Fibroblast of skin of right quadriceps (primary cell): ENCODE measurements at places on chromosomes 5 and 9.

DNA sequence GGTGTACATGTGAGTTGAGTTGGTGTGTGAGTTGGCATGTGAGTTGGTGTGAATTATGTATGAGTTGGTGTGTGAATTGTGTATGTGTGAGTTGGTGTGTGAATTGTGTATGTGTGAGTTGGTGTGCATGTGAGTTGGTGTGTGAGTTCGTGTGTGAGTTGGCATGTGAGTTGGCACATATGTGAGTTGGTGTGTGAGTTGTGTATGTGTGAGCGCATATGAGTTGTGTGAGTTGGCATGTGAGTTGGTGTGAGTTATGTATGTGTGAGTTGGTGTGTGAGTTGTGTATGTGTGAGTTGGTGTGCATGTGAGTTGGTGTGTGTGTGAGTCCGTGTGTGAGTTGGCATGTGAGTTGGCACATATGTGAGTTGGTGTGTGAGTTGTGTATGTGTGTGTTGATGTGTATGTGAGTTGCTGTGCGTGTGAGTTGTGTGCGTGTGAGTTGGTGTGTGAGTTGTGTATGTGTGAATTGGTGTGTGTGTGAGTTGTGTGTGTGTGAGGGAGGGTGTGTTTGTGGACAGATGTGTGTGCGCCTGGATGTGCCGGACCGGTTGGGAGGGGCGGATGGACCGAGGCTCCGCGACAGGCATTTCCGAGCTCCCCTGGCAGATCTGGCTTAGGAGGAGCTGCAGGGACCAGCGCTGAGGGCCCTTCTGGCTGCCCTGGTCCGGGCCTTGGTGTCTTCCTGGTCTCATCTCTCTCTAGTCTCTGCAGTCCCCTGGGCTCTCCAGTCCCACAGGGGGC, 162.5 kb upstream of the IER5L start:
- DNase-seq, result no peak

GRCh38 chr5:168752416-168753190, 173.4 kb upstream of the PANK3 start:
- DNase-seq, result no peak

DNA sequence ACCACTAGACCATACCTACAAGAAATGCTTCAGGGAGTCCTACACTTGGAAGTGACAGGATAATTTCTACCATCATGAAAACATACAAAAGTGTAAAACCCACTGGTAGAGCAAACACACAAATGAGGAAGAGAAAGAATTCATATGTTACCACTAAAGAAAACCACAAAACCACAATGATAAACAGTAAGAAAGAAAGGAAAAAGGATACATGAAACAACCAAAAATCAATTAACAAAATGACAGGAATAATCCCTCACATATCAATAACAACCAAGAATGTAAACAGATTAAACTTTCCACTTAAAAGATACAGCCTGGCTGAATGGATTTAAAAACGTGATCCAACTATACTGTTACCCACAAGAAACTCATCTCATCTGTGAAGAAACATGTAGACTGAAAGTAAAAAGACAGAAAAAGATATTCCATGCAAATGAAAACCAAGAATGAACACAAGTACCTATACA, 83.4 kb downstream of the LPAR1 start:
- peak; percentile 60 for DNase-seq

- peak; percentile 67 for DNase-seq
Measured at GRCh38 chr9:114172981-114173833, 17.9 kb downstream of the COL27A1 start.

GRCh38 chr5:54194318-54194717, 116.1 kb downstream of the ARL15 start:
- DNase-seq, result no peak

GRCh38 chr5:139014726-139015125, 139.6 kb upstream of the LRRTM2 start:
- DNase-seq, result peak; percentile 48

- no peak for DNase-seq
Measured at GRCh38 chr5:175021841-175022625, 297.7 kb downstream of the MSX2 start.

- no peak for DNase-seq
Measured at GRCh38 chr5:107023732-107024131, 647.0 kb downstream of the EFNA5 start.

GRCh38 chr5:171525085-171525484, 105.6 kb downstream of the FGF18 start:
- DNase-seq, result no peak

- peak; percentile 32 for DNase-seq
Measured at GRCh38 chr5:168874713-168875380, 295.7 kb upstream of the PANK3 start.

- no peak for DNase-seq
Measured at GRCh38 chr9:82054264-82055015, 65.9 kb downstream of the SPATA31D1 start.

DNA sequence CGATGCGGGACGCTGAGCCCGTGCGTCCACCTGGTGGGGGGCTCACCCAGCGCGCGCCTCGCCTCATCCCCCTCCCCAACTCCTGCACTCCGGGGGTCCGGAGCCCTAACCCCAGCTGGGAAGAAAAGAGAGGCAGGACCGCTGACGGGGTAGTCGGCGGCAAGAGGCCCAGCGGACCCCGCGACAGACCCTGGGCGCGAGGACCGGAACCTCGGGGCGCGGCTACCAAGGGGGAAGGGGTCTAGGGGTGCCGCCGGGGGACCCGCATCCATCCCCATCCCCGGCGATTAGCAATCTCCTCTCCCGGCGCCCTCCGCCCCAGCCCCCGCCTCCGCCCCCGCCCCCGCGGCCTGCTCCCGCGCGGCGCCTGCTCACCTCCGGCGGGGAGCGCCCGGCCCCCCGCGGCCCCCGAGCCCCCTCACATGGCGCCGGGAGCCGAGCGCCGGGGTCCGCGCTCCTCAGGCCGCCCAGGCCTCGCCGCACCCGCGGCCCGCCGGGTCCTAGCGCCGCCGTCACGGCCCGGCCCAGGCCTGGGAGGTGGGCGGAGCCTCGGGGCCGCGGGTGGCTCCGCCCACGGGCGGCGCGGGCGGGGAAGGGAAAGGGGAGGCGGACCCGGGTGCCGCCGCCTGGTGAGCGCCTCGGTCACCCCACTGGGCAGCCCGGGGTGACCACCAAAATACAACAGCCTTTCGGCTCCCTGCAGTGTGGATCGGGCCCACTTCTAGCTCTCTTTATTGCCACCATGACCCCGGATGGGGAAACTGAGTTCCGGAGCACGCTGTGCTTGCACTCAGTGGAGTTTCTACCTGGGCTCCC, at the start of gene ST6GALNAC6:
Gene ST6GALNAC6 (minus strand): TSS at position 476 of the 816 bp plus-strand sequence. CDS start 1,622 bp downstream, outside the sequence.
- peak; percentile 74 for DNase-seq

- DNase-seq, result peak; percentile 14
Measured at GRCh38 chr5:90747175-90747574, 188.6 kb downstream of the ADGRV1 start.

- peak; percentile 41 for DNase-seq
Measured at GRCh38 chr5:18393565-18394442, 759.5 kb downstream of the TAF11L14 start.

DNA sequence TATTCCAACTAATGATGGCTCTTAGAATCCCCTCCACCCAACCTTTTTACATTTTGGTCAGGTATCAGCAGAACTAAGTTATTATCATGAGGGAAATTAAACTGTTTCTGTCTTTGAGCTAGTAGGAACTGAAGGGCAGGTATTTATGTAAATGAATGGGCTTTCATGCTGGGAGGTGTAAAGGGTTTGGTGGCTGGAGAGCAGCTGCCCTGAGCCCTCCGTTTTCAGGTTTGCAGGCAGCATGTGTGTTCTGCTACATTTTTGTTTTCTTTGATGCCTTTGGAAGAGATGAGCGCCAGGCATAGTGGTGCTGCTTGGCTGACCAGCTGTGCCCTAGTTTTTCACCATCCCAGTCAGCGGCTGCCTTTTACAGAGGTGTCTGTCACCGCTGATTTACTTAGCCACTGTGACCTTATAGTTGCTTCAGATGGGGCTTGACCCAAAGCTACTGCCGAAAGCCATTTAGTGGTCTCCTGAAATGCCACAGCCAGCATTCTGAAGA, 231.9 kb downstream of the MAST4 start:
- DNase-seq, result no peak

- no peak for DNase-seq
Measured at GRCh38 chr9:93684806-93685543, 108.6 kb downstream of the PHF2 start.

GRCh38 chr5:14775857-14776256, 95.7 kb downstream of the ANKH start:
- peak; percentile 11 for DNase-seq

GRCh38 chr9:89060790-89061189, 69.5 kb downstream of the S1PR3 start:
- no peak for DNase-seq

- no peak for DNase-seq
Measured at GRCh38 chr5:133969654-133970324, 1.4 kb upstream of the C5orf15 start.

GRCh38 chr5:82255844-82256243, 22.3 kb downstream of the RPS23 start:
- no peak for DNase-seq

GRCh38 chr5:92409134-92409533, 1026.0 kb upstream of the ARRDC3 start:
- peak; percentile 6 for DNase-seq

GRCh38 chr5:134026521-134027287, 21.9 kb upstream of the VDAC1 start:
- DNase-seq, result peak; percentile 57

- no peak for DNase-seq
Measured at GRCh38 chr5:132657676-132658380, at the start of gene IL13. Gene IL13 (plus strand): TSS chr5:132658173. CDS start chr5:132658187, 14 bp downstream.

DNA sequence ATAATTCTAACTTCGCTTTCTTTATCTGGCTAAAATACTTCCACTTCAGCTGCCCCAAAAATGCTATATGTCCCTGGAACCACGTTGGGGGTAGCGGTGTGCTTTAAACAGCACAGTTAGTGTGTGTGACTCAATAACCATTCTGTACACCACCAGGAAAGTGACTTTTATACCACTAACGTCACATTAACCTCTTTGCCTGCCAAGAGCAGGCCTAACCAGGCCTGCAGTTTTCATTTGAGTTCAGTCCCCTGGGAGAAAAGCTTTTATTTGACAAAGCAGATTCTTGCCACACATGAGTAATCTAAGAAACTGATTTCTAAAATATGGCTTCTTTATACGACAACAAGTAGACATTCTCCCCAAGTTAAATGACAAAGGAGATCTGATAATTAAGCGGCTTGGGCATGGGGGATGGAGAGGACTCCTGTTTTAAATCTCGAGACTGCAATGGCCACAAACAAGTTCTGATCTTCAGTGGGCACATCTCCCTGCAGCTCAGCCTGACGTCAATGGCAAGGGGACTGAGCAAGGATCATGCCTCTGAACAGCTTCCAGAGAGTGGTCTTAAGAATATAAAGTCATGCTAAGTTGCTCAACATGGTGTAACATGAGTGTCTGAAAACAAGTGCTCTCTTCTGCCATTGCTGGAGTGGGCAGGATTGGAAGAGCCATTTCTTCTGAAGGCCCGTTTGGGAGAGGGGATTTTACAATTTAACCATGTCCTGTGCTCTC, 91.8 kb downstream of the GLIS3 start:
- DNase-seq, result peak; percentile 78

GRCh38 chr9:5493679-5494511, 16.4 kb upstream of the PDCD1LG2 start:
- DNase-seq, result peak; percentile 90

DNA sequence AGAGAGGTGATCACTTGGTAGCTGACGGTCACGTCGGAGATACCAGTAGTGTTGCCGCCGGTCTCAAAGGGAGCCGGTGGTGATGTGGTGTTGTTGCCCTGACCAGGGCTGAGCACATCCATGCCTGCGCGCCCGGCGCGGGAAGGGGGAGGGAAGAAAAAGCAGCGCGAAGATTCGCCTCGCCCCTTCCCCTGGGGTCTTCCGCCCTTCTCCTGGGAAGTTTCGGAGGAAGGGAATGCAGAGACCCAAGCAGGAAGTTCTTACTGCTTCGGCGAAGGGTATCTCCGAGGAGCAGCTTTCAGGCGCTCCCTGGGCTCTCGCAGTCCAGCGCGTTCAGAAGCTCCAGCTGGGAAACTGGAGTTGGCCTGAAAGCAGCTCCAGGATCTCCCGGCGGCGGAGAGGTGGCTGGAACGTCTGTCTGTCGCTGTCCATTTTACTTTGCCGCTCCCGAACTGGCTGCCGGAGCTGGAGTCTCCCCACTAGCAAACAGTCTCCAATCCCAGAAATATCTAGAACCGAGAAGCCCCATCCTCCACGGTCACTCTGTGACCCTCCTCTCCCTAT, 565 bp downstream of the HTR1A start:
- DNase-seq, result no peak

GRCh38 chr5:110957934-110958333, 113.6 kb upstream of the TSLP start:
- peak; percentile 47 for DNase-seq

- no peak for DNase-seq
Measured at GRCh38 chr5:59770953-59771352, 122.6 kb downstream of the PDE4D start.

- DNase-seq, result no peak
Measured at GRCh38 chr9:33288828-33289483, 1.4 kb upstream of the NFX1 start.

DNA sequence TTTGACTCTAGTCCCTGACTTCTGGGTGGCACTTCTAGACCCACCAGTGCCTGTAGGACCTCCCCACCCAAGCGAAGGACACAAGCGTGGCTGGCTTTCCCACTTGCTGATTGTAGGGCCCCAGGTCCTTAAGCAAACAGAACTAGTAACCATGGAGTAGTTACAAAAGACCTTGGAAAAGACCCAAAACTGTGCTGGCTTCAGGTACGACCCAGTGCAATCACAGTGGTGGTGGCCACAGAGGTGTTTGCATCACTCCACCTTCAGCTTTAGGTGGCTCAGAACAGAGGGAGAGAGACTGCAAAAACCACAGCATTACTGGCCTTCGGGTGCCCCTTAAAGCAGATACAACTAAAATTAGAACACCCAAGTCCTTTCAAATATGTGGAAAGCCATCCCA, 52.9 kb downstream of the SLCO4C1 start:
- no peak for DNase-seq

DNA sequence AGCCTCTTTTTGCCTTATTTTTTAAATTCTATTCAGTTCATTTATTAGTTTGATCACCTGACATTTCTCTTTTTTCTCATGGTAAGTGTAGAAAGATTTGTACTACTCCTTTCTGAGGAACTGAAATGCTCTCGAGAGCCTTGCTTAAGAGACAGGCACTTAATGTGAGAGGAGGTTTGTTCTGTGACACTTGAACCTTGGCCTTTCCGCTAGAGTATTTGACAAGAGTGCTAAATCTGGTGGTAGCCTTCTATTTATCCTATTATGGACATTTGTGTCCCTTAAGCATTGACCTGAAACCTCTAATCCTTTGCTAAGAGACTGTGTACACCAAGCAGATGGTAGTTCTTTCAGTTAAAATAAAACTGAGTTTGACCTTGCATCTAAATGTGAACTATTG, 805.0 kb upstream of the PTPRD start:
- no peak for DNase-seq

- DNase-seq, result no peak
Measured at GRCh38 chr5:118293378-118293777, 695.0 kb downstream of the DTWD2 start.

DNA sequence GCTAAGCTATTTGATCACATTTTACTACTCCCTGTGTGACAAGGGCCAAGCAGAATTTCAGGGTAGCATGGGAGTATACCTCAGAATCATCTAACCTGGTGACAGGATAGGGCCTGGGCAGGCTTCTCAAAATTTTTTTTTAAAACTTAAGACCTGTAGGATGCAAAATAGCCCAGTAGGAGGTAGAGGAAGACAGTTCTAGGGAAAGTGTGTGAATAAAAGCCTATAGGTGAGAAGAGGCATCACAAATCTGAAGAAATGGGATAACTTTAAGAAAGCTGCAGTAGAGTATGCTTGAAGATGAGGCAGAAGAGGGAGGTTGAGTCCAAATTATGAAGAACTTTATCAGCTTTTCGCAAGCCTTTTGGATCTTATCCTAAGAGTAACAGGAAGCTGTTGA, 32.3 kb downstream of the CNTRL start:
- DNase-seq, result no peak
